ENCODE measurements at places on chromosomes 11 and 22. TPM values are rescaled to one million over a fixed set of nuclear protein-coding genes. Genes with fewer than 3 reads are reported as not detected.

GRCh38 chr11:74473382-74474173 lies 6.2 kb upstream of the KCNE3 start:
- H3K36me3 ChIP-seq, result no peaks in the 10 kb centered on the region
- no peak overlapping the region for H3K4me3 ChIP-seq
- H3K4me1 ChIP-seq, result no peaks in the 10 kb centered on the region
- no peaks in the 10 kb centered on the region for H3K27me3 ChIP-seq
- H3K27ac ChIP-seq, result no peak overlapping the region
- DNase-seq, result no peak

DNA sequence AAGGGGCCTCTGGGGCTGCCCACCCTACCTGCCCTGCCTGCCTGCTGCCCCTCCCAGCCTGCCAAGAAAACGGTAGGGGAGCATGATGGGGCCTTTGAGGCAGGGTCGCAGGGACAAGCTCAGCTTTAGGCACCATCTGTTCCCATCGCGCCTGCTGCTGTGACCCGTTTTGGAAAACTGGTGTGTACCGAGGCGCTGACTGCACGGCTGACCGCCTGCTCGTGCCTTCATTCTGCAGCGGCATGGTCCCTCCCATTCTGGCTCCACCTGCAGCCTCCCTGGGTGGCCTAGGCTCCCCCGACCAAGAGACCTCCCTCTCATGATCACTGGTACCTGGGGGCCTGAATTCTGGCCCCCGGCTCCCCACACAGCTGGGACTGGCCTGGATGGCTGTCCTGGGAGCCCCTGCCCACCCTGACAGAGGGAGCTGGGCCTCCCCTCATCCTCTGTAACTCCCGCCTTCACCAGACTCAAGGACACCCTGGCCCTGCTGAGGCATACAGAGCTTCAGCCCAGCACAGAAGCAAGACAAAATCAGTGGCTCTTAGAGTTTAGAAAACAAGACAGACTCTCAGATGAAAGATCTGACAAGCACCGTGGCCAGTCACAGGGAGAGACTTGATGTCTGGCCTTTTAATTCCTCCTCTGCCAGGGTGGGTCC lies 6.5 kb upstream of the MYRF start:
- no peak for DNase-seq
- no peaks in the 10 kb centered on the region for H3K27me3 ChIP-seq

The PGA3 gene
- total RNA-seq, result not detected

DNA sequence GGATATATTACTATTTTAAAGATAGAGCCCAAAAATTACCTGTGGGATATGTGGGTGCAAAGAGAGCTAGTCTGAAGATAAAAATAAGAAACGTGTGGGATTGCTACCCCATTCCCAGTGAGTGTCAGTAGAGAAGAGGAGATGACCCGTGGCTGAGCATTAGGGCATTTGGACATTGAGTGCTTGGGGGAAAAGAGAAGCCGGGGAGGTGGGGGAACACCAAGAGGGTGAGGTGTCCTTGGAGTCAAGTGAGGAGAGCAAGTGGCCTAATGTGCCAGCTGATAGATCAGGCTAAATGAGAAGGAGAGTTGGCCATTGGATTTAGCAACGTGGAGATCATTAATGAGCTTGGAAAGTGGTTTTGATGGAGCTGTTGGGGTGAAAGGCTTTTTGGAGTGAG lies 1.2 kb downstream of the POLR2F start:
- H3K27ac ChIP-seq, result no peak overlapping the region
- no peak for DNase-seq
- no peaks in the 10 kb centered on the region for H3K36me3 ChIP-seq
- no peaks in the 10 kb centered on the region for H3K27me3 ChIP-seq
- peak overlapping the region; percentile 85 for H3K4me3 ChIP-seq

GRCh38 chr11:35629511-35629910 lies 11.3 kb downstream of the FJX1 start:
- no peak for DNase-seq
- no peak overlapping the region for H3K27ac ChIP-seq
- no peaks in the 10 kb centered on the region for H3K4me1 ChIP-seq
- no peak overlapping the region for H3K4me3 ChIP-seq
- H3K27me3 ChIP-seq, result no peaks in the 10 kb centered on the region

DNA sequence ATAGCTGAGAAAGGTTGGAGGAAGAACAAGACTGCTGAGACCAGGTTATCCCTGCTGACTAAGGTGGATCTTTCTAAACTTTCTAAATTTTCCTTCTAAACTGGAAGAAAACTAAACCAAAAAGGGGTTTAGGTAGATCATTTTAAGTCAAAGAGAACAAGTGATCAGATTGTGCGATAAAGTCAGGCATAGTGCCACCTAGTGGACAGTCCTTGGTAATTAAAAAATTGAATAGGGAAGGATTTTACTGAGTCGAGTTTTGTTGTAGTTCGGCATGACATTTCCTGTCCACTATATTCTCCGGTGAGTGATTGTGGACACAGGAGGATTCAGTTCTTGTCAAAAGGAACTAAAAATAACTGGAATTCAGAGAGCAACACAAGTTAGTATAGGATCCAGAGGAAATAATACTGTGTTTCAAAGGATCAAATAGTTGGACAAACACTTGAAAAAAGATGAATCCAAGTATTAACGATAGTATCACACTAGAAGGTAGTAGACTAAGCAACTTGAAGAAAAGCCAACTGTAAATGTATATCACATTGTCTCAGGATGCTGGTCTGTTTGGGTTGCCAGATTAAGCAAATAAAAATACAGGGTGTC lies 1236.4 kb downstream of the FAM181B start:
- H3K36me3 ChIP-seq, result no peaks in the 10 kb centered on the region
- no peaks in the 10 kb centered on the region for H3K27me3 ChIP-seq
- no peak overlapping the region for H3K4me3 ChIP-seq
- H3K27ac ChIP-seq, result no peak overlapping the region

DNA sequence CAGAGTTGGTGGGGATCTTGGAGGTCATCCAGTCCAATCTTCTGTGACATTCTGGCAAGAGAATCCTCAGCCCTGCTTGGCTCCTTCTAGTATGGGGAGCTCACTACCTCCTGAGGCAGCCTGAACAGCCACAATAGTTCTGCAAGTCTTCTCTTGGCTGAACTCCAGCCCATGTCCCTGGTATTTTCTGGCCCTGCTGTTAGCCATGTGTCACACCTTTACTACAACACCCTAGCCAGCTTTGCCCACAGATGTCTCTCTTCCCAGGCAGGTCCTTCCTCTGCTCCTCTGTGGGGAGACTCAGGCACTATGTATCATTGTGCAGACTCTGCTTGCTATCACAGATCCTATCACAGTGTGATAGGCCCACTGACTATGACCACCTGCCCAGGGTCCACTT lies 297.7 kb downstream of the CTTN start:
- H3K27ac ChIP-seq, result no peak overlapping the region
- no peaks in the 10 kb centered on the region for H3K36me3 ChIP-seq
- no peaks in the 10 kb centered on the region for H3K4me1 ChIP-seq
- no peak for DNase-seq
- no peak overlapping the region for H3K4me3 ChIP-seq
- H3K27me3 ChIP-seq, result no peaks in the 10 kb centered on the region

DNA sequence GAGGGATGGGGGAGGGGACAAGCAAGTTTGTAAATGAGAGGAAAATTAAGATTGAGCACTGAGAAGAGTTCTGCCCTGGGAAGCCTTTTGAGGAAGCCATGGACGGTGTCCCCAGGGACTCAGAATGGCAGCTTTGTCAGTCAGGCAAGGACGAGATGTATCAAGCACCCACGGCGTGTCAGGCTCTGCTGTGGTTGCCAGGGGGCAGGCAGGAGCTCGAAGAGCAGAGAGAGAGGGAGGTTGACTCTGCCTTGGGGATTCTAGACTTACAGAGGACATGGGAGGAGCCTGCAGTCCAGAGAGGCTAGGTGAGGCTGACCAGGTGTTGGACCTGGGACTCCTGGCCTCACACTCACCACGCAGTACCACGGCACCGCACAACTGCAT lies 29.1 kb upstream of the SYT7 start:
- DNase-seq, result no peak
- H3K27ac ChIP-seq, result no peak overlapping the region
- H3K27me3 ChIP-seq, result no peaks in the 10 kb centered on the region
- H3K36me3 ChIP-seq, result no peaks in the 10 kb centered on the region
- no peak overlapping the region for H3K4me3 ChIP-seq
- H3K4me1 ChIP-seq, result no peaks in the 10 kb centered on the region

- H3K4me1 ChIP-seq, result no peaks in the 10 kb centered on the region
- H3K4me3 ChIP-seq, result no peak overlapping the region
- no peak for DNase-seq
- H3K36me3 ChIP-seq, result no peaks in the 10 kb centered on the region
- H3K27ac ChIP-seq, result no peak overlapping the region
Measured at GRCh38 chr11:131773626-131774025, 403.2 kb downstream of the NTM start.

The YPEL1 gene
- 3.3 TPM for total RNA-seq

The KCNJ1 gene
- total RNA-seq, result not detected

DNA sequence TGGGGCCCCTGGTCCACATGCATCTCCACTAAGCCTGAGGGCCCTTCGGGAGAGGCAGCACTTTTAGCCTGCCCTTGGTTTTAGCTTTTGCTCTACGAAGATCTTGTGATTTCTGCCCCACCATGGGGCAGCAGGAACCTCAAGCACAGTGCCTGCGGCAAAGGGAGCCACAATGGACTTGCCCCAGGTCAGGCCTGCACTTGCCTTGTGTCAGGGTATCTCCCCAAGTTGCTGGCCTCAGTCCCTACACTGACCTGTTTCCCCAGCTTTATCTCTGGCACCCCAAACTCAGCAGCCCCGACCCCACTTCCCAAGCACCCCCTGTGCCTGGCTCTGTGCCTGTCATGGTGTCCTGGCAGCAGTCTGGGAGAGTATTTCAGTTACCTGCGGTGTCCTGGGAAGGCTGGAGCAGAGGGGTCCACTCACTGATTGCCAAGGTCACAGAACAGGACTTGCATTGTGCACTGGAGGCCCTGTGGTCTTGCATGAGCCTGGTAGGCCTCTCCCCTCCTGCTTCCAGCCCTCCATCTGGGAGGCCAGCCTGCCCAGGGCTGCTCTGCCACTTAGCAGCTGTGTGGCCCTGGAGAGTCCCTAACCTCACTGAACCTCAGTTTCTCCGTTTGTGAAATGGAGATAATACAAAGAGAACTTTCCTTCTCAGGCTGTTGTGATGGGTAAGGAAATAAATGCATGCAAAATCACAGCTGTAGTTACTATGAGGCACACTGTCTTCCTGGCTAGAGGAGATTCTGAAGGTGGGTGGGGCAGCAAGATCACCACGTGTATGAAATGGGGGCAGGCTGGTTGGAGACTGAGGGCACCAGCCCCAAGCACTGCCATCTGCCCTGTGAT lies 3.6 kb upstream of the AIFM3 start:
- peak; percentile 37 for DNase-seq
- peaks cover 17% of the 10 kb centered on the region for H3K4me1 ChIP-seq
- H3K27me3 ChIP-seq, result no peaks in the 10 kb centered on the region

The ARAP1 gene
- 133 TPM for total RNA-seq

The TMEM132A gene
- 5.1 TPM for total RNA-seq

The SHANK3 gene
- total RNA-seq, result 36.3 TPM

- peak overlapping the region; percentile 86 for H3K4me3 ChIP-seq
- peaks cover 6% of the 10 kb centered on the region for H3K4me1 ChIP-seq
- peak overlapping the region; percentile 94 for H3K27ac ChIP-seq
- peak; percentile 86 for DNase-seq
- H3K27me3 ChIP-seq, result no peaks in the 10 kb centered on the region
Measured at GRCh38 chr11:71452199-71453036, 585 bp upstream of the NADSYN1 start.

- H3K36me3 ChIP-seq, result no peaks in the 10 kb centered on the region
- no peaks in the 10 kb centered on the region for H3K4me1 ChIP-seq
- H3K27me3 ChIP-seq, result no peaks in the 10 kb centered on the region
- H3K27ac ChIP-seq, result no peak overlapping the region
- DNase-seq, result no peak
- H3K4me3 ChIP-seq, result no peak overlapping the region
Measured at GRCh38 chr11:112478806-112479205, 218.1 kb upstream of the PLET1 start.

DNA sequence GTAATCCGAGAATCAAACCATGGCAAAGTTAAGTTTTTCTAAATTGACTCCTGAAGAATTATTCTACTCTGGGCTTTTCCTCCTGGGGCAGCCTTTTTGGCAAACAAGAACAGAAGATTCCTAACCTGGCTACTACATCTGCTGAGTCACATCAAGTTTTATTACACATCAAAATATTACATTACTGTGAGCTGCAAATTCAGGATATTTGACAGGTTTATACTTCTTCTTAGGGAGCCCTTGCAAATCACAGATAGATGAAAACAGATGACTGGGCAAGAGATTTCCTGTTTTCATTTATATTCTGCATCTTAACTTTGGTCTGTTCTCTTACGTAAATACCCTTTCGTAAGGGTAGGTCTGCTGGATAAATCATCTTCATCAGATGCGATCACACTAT lies 23.6 kb downstream of the XRRA1 start:
- no peak overlapping the region for H3K4me3 ChIP-seq
- H3K4me1 ChIP-seq, result no peaks in the 10 kb centered on the region
- no peak for DNase-seq
- no peaks in the 10 kb centered on the region for H3K27me3 ChIP-seq
- no peak overlapping the region for H3K27ac ChIP-seq

- peaks cover 44% of the 10 kb centered on the region for H3K4me1 ChIP-seq
- H3K27me3 ChIP-seq, result no peaks in the 10 kb centered on the region
- no peaks in the 10 kb centered on the region for H3K36me3 ChIP-seq
- peak overlapping the region; percentile 92 for H3K27ac ChIP-seq
Measured at GRCh38 chr11:68843052-68843561, 1.4 kb upstream of the CPT1A start.

- no peaks in the 10 kb centered on the region for H3K27me3 ChIP-seq
- H3K27ac ChIP-seq, result no peak overlapping the region
- no peaks in the 10 kb centered on the region for H3K36me3 ChIP-seq
- no peaks in the 10 kb centered on the region for H3K4me1 ChIP-seq
- no peak for DNase-seq
Measured at GRCh38 chr11:115241899-115242298, 262.3 kb downstream of the CADM1 start.

DNA sequence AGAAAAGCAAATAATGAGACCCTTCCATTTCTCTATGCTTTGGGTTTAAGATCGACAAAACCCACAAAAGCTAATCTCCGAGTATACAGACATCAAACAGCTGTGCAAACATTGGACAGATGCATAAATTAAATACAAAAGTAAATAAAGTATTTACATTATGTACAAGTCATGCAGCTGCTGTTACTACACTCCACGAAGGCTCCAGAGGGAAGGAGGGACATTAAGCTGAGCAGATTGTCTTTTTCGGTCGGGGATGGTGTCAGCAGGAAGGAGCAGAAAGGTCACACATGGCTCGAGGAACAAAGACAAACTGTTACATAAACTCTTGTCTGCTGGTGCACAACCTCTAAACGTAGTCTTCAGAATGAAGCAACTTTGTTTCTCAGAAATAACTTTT lies 88.8 kb upstream of the BARX2 start:
- H3K27me3 ChIP-seq, result no peaks in the 10 kb centered on the region
- no peak overlapping the region for H3K4me3 ChIP-seq
- no peak for DNase-seq
- H3K27ac ChIP-seq, result no peak overlapping the region
- no peaks in the 10 kb centered on the region for H3K4me1 ChIP-seq
